ENCODE measurements at places on chromosomes 12 and 14. TPM values are rescaled to one million over a fixed set of nuclear protein-coding genes. Genes with fewer than 3 reads are reported as not detected.

CDK2 gene
- total RNA-seq: 41.4 TPM

DNA sequence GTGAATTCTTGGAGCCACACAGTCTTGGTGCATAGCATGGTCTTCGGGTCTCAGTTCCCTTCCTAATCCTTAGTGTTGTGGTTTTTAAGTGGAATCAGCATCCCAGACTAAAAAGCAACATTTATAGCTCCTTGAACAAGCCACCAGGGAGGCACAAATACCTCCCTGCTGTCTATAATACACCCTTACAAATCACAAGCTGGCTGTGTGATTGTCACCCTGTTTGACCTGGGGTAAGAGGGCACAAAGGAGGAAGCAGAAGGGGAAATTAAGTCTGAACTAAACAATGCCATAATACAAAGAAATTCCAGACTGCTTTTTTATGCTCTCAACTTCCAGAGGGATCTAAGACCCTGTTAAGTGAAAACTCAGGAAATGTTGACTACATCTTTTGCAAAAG is 7.7 kb upstream of the MMP19 start:
- H3K4me1 ChIP-seq: peaks cover 54% of the 10 kb centered on the region
- no peak overlapping the region for H3K4me3 ChIP-seq
- no peaks in the 10 kb centered on the region for H3K27me3 ChIP-seq
- DNase-seq: no peak
- H3K27ac ChIP-seq: peak overlapping the region; percentile 75
- H3K36me3 ChIP-seq: no peaks in the 10 kb centered on the region

GRCh38 chr14:89443042-89443629 is 26.1 kb upstream of the FOXN3 start:
- H3K4me3 ChIP-seq: no peak overlapping the region
- H3K27me3 ChIP-seq: no peaks in the 10 kb centered on the region
- no peak for DNase-seq
- no peaks in the 10 kb centered on the region for H3K36me3 ChIP-seq

GRCh38 chr12:120231316-120232011 is 30.6 kb upstream of the RPLP0 start:
- H3K36me3 ChIP-seq: no peaks in the 10 kb centered on the region
- peak overlapping the region; percentile 98 for H3K27ac ChIP-seq
- H3K4me1 ChIP-seq: peaks cover 91% of the 10 kb centered on the region
- no peak for DNase-seq
- H3K4me3 ChIP-seq: peak overlapping the region; percentile 26
- no peaks in the 10 kb centered on the region for H3K27me3 ChIP-seq

- H3K36me3 ChIP-seq: no peaks in the 10 kb centered on the region
- H3K4me3 ChIP-seq: no peak overlapping the region
- no peaks in the 10 kb centered on the region for H3K27me3 ChIP-seq
- peak overlapping the region; percentile 79 for H3K27ac ChIP-seq
- H3K4me1 ChIP-seq: peaks cover 44% of the 10 kb centered on the region
Measured at GRCh38 chr14:68444449-68445168, 348.3 kb downstream of the ZFP36L1 start.

- no peak overlapping the region for H3K27ac ChIP-seq
- no peak overlapping the region for H3K4me3 ChIP-seq
- peaks cover 3% of the 10 kb centered on the region for H3K36me3 ChIP-seq
- no peaks in the 10 kb centered on the region for H3K27me3 ChIP-seq
Measured at GRCh38 chr12:110619534-110619953, 5.6 kb downstream of the TCTN1 start.

- peaks cover 10% of the 10 kb centered on the region for H3K4me1 ChIP-seq
- no peaks in the 10 kb centered on the region for H3K27me3 ChIP-seq
- peak overlapping the region; percentile 80 for H3K27ac ChIP-seq
- H3K36me3 ChIP-seq: no peaks in the 10 kb centered on the region
- no peak for DNase-seq
- H3K4me3 ChIP-seq: no peak overlapping the region
Measured at GRCh38 chr14:105275267-105275946, 25.4 kb downstream of the BRF1 start.

GRCh38 chr14:98926146-98926545 is 345.9 kb downstream of the BCL11B start:
- peaks cover 3% of the 10 kb centered on the region for H3K4me1 ChIP-seq
- H3K27ac ChIP-seq: no peak overlapping the region
- peaks cover 1% of the 10 kb centered on the region for H3K36me3 ChIP-seq
- DNase-seq: no peak
- H3K4me3 ChIP-seq: no peak overlapping the region

GLI1 gene
- 8.3 TPM for total RNA-seq

- H3K4me3 ChIP-seq: no peak overlapping the region
- no peaks in the 10 kb centered on the region for H3K4me1 ChIP-seq
- peaks cover 3% of the 10 kb centered on the region for H3K27me3 ChIP-seq
- DNase-seq: peak; percentile 92
- no peaks in the 10 kb centered on the region for H3K36me3 ChIP-seq
Measured at GRCh38 chr12:109768901-109769670, 55.5 kb downstream of the FAM222A start.

DNA sequence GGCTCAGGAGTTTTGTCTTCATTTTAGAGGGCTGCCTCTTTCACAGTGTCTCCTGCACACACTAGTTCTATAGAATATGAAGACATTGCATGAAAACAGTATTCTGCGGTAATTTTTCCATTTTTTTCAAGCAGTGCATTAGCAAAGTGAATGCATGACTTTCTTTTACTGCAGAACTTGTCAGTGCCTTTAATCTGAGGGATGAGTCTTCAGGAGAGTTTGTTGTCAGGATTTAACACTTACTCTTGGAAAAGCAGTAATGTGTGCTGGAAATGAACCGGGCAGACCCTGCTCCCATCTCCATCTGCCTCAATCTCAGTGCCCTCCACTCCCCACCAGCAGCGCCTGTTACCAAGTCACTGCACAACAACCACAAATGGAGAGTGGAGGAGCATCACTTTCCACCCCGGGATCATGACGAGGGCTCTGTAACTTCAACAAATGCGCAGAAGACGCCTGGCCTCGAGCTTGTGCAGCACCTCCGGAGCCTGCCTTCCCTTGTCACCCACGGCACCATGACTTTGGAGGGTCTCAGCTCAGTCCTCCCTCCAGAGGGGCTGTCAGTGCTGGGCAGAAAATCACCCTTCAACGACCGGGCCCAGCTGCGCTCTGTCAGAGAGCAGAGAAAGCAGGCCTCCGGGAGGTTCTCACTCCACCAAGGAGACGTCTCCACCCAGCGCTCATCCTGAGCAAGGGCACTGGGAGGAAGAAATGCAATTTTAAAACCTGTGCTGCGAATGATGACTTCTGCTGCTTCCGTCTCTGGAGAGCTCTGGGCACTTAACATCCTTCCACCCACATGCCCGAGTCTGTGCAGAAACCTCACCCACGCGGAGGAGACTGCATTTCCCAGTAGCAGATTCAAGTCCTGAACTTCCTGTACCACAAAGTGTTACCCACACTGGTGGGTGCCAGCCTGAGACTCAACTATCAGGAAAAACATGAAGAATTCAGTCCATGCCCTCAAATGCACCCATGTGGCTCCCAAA is 255.7 kb downstream of the ADGRD1 start:
- H3K36me3 ChIP-seq: no peaks in the 10 kb centered on the region
- H3K27ac ChIP-seq: no peak overlapping the region
- peaks cover 4% of the 10 kb centered on the region for H3K27me3 ChIP-seq
- H3K4me3 ChIP-seq: no peak overlapping the region

DNA sequence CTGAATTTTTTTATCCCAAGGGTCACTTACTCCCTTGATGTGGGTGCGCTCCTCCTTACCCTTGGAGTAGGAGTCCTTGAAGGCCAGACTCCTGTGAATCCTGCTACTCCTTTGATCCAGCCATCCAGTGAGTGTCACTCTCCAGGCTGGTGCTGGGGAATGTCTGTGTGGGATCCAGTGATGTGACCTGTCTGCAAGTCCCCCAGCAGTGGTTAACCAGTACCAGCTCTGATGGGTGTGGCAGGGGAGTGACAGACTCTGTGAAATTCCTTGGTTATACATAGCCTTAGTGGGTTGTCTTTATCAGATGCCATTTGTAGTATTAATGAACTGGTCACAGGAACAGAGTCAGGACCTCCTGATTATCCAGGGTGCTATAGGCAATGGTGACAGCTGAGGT is 409.5 kb upstream of the LMO3 start:
- no peaks in the 10 kb centered on the region for H3K36me3 ChIP-seq
- no peak overlapping the region for H3K4me3 ChIP-seq
- no peak overlapping the region for H3K27ac ChIP-seq
- H3K4me1 ChIP-seq: no peaks in the 10 kb centered on the region

DNA sequence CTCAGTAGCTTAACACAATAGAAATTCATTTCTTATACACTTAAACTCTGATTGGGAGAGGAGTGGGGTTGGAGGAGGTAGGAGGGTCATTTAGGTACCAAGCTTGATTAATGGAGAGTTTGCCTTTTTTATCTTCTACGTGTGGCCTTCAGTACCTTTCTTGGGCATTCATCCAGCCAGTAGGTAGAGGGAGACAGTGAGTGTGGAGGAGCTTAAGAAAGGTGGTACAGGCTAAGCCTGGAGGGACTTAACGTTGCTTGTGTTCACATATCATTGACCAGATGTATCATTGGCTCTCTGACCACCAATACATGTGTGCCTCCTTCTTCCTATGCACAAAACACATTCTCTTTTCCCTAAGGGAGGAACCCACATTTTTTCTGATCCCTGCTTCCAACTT is 232.9 kb upstream of the CRY1 start:
- DNase-seq: no peak
- peaks cover 52% of the 10 kb centered on the region for H3K27me3 ChIP-seq
- H3K4me3 ChIP-seq: no peak overlapping the region
- H3K36me3 ChIP-seq: no peaks in the 10 kb centered on the region
- H3K4me1 ChIP-seq: peaks cover 11% of the 10 kb centered on the region
- H3K27ac ChIP-seq: no peak overlapping the region

DNA sequence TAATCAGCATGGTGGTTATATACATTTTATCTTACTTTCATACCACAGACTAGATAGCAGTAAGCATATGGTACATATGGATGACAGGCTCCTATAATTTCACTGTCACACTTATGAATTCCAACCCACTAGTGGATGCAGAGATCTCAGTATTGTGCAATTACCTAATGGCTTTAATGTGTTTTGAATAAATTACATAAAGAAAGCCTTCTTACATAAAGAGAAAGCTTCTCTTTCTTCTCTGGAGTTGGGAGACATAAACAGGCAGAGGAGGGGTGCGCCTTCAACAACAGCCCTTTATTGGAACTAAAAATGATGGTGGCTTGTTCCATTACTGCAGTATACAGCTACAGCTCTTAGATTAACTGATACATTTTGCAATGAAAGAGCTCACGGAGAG is 52.6 kb downstream of the SAV1 start:
- no peaks in the 10 kb centered on the region for H3K27me3 ChIP-seq
- peaks cover 11% of the 10 kb centered on the region for H3K36me3 ChIP-seq
- DNase-seq: no peak

DNA sequence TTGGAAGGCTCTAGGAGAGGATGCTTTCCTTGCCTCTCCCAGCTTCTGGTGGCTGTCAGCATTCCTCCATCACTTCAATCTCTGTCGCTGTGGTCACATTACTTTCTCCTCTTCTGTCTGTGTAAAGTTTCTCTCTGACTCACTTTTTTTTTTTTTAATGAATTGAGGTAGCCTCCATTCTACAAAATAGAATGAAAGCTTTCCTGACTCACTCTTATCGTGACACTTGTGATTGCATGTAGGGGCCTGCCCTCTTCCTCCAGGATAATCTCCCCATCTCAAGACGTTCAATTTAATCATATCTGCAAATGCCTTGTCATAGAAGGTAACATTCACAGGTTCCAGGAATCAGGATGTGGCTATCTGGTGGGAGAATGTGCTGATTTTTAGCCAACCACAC is 153.5 kb upstream of the HMGA2 start:
- no peak for DNase-seq
- H3K4me1 ChIP-seq: peaks cover 55% of the 10 kb centered on the region
- no peak overlapping the region for H3K4me3 ChIP-seq

DNA sequence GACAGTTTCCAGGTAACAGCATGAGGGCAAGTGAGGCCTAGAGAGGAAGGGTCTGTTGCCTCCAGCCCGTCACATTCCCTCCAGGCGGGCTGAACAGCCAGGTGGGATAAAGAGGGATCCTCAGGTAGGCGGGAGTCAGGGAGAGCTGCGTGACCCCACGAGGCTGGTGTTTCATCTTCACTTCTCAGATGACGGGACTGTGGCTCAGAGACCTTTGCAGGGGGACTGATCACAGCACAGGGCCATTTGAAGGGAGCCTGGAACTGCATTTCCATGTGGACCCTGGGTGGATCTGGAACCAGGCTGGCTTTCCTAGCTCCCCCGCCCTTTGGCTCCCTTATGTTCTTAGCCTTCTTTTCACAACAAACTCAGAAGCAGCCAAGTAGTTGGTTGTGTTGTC is 37.4 kb downstream of the SH2B3 start:
- no peak overlapping the region for H3K4me3 ChIP-seq
- peaks cover 9% of the 10 kb centered on the region for H3K36me3 ChIP-seq
- no peaks in the 10 kb centered on the region for H3K27me3 ChIP-seq
- peaks cover 42% of the 10 kb centered on the region for H3K4me1 ChIP-seq
- H3K27ac ChIP-seq: peak overlapping the region; percentile 33

- H3K4me3 ChIP-seq: no peak overlapping the region
- no peak for DNase-seq
- peaks cover 4% of the 10 kb centered on the region for H3K36me3 ChIP-seq
- H3K27ac ChIP-seq: no peak overlapping the region
- H3K4me1 ChIP-seq: peaks cover 20% of the 10 kb centered on the region
Measured at GRCh38 chr12:12167847-12168246, 97.1 kb downstream of the BCL2L14 start.

AQP6 gene
- not detected for total RNA-seq

- H3K4me3 ChIP-seq: no peak overlapping the region
- DNase-seq: no peak
- peaks cover 18% of the 10 kb centered on the region for H3K27me3 ChIP-seq
- no peak overlapping the region for H3K27ac ChIP-seq
Measured at GRCh38 chr12:7160183-7160582, 29.3 kb upstream of the PEX5 start.

DNA sequence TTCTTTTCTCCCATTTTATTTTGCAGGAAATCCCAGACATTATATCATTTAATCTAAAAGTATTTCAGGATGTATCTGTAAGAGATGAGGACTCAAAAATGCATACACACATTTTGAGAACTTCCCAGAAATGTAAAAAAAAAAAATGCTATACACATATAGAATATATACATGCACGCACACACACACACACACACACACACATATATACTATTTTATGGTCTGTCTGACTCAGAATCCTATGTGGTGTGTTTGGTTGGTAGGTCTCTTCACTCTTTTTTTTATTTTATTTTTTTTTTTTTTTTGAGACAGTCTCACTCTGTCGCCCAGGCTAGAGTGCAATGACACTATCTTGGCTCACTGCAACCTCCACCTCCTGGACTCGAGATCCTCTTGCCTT is 65.5 kb downstream of the FBXO34 start:
- H3K36me3 ChIP-seq: no peaks in the 10 kb centered on the region
- no peaks in the 10 kb centered on the region for H3K27me3 ChIP-seq
- no peak overlapping the region for H3K4me3 ChIP-seq
- no peak overlapping the region for H3K27ac ChIP-seq
- no peak for DNase-seq
- H3K4me1 ChIP-seq: peaks cover 55% of the 10 kb centered on the region

DNA sequence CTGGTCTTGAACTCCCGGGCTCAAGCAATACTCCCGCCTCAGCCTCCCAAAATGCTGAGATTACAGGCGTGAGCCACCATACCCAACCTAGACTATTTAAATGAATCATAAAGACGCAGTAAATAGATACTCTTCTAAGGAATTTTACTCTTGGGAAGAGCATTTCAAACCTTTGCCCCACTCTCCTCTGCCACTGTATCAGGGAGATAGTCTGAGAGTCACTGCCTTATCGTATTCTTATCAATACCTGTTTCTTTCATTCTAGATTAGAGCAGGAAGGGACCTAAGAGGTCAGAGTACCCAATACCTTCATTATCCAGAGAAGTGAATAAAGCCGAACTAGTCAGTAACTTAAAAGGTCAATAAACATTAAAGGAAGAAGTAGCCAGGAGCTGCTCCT is 15.8 kb downstream of the GXYLT1 start:
- H3K27me3 ChIP-seq: no peaks in the 10 kb centered on the region
- no peak for DNase-seq
- no peak overlapping the region for H3K4me3 ChIP-seq
- no peak overlapping the region for H3K27ac ChIP-seq
- peaks cover 26% of the 10 kb centered on the region for H3K4me1 ChIP-seq
- H3K36me3 ChIP-seq: no peaks in the 10 kb centered on the region

Measured in chondrocyte (in vitro differentiated cells).